ENCODE measurements at places on chromosomes 6 and 20.

DNA sequence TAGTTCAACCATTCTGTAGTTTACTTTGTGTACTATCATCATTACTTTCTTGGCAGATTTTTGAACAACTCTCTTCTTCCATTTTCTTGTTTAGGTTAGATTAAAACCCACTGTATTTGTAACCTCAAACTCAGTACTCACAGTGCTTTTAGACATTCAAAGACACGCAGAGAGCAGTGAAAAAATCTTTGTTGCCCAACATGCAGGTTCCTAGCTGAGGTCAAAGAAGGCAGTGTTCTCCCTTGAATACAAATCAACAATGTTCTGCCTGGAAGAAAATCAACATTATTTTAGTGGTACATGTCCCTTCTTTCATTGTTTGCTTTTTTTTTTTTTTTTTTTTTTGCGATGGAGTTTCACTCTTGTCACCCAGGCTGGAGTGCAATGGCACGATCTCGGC, 11.2 kb downstream of the CYB5R4 start:
- DNase-seq = no peak

DNA sequence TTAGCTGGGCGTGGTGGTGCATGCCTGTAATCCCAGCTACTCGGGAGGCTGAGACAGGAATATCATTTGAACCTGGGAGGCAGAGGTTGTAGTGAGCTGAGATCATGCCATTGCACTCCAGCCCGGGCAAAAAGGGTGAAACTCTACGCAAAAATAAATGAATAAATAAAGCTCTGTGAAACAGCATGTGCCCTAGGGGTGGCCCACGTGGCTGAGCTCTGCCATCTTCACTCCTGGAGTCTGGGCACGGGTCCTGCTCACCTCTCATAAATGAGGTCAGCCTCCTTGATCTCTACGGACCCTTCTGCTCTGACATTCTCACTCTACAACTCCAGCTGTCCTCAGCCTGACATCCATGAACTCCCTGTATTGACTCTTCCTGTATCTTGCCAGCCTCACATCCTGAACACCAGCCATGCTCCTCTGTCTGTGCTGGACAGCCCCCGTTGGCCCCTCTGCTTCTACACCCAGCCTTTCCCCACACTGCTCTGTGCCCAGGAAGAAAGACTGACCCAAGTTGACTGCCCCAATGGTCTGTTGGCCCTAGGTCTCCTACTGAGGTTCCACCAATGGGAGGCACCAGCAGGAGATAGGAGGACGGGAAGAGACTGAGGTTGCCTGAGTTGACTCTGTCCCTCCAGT, 21.9 kb downstream of the CPNE5 start:
- DNase-seq = no peak

GRCh38 chr20:54476169-54477009, 996 bp downstream of the DOK5 start:
- no peak for DNase-seq

- DNase-seq = peak; percentile 48
These were observed 271.5 kb downstream of the FOXA2 start for GRCh38 chr20:22312744-22313346.

DNA sequence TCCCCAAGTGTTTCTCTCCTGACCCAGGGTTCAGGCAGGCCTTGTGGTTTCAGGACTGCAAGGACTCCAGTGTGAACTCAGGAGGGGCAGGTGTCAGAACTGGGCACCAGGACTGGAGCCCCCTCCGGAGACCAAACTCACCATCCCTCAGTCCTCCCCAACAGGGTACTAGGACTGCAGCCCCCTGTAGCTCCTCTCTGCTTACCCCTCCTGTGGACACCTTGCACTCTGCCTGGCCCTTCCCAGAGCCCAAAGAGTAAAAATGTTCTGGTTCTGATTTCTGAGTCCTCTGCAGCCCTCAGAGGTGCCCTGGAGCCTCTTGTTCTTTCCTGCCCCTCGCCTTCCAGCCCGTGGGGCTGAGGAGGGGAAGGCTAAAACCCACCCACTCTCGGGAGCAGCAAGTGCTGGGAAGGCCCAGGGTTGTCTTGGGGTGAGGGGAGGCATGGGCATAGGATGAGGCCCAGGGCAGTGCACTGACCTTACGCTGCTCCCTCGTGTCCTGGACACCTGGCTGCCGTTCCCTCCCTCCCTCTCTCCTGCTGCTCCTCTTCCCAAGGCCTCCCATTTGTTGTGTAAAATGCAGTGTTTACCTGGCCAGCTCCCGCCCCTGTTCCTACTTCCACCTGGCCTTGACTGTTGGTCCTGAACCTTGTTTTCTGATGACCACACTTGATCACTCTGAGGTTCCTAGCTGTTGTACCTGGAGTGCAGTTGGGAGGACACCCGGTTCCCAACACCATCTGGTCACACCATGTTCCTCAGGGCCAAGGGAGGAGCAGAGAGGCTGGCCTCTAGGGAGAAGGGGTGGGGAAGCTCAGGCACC, 9.9 kb downstream of the CNPY3 start:
- DNase-seq = no peak

GRCh38 chr20:23412026-23412425, 9.3 kb downstream of the NAPB start:
- DNase-seq = no peak

DNA sequence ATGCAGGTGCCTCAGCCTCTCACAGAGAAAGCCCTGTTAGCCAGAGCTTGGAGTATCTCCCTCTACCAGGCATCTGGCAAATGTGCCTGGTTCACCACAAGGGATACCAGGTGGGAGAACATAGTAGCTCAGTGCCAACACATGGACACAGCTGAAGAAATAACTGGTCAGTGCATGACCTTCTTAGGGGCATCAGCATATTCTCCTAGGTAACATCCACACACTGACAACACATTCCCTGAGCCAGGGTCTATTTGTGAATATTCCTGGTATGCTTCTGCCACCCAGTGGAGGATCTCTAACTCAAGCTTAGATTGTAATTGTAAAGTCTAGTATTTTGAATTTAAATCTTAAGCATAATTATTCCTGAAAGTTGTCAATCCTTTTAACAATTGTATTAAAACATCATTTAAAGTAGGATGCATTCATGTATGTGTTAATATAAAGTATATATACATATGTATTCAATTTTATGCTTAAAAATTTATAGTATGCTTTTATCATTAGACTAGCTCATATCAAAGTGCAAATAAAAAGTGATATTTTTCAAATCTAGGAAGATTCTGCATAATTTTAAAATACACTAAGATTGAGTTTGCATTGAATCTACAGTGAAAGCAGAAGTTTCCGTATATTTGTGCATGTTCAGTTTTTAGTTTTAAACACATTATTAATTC, 45.3 kb upstream of the COL21A1 start:
- DNase-seq = peak; percentile 49

GRCh38 chr6:30711758-30712380, 5.2 kb downstream of the MDC1 start:
- DNase-seq = no peak
